Left hindlimb (tissue), 1 donor: ENCODE measurements at places on chromosomes 11 and 22.
A peak's percentile ranks its signal among the peaks of the same experiment; 100 is the strongest.

GRCh38 chr11:120057028-120057330 lies 80.9 kb downstream of the TRIM29 start:
- DNase-seq: no peak

- no peak for DNase-seq
Observed at GRCh38 chr11:112132737-112133136, 31.2 kb downstream of the IL18 start.

DNA sequence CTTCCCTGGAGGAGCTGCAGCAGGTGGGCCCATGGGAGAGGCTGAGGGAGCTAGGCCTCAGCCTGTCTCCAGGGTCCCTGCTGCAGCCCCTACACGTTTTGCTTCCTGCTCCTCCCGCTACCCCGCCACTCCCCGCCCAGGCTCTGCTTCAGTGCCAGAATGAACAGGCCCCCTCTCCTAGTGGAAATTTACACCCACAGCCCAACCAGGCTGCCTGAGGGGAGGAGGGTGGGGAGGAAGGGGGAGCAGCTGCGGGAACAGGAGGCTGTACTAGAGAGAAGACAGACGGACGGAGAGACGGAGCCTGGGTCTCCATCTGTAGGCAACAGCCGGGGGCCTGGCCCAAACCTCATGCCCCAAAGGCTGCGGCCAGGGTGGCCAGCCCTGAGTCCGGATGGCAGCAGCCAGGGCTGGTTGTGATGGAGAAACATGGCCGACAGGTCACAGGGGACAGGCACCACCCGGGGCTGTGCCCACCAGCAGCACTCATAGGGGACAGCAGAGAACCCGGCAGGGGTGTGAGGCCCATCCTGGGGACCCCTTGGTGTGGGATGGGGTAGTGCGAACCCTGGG lies 20.6 kb downstream of the FLRT1 start:
- DNase-seq: peak; percentile 81

- DNase-seq: no peak
Observed at GRCh38 chr11:76824083-76824939, 36.4 kb upstream of the ACER3 start.

DNA sequence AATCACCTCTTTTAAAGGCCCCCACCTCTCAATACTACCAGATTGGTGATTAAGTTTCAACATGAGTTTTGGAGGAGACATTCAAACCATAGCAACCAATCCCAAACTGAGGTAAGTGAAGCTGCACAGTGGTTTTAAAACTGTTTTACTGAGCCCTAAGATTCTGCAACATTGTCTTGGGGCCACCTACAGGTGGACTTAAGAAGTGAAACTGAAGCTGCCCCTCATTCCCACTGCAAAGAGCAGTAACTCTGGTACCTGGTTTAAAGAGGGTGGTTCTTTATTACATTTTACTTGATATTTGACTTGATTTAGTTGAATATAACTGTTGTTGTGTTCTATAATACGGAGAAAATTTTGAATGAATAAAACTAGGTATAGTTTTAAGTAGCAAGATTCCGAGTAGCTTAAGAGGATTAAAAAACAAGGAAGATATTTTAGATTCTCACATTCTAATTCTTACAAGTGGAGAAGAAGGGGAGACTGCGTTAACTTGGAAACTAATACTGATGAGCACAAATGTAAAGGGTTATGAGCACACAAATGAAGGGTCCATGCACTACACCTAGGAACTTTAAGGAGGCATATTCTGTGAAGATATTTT lies 26.7 kb downstream of the SYT9 start:
- no peak for DNase-seq

DNA sequence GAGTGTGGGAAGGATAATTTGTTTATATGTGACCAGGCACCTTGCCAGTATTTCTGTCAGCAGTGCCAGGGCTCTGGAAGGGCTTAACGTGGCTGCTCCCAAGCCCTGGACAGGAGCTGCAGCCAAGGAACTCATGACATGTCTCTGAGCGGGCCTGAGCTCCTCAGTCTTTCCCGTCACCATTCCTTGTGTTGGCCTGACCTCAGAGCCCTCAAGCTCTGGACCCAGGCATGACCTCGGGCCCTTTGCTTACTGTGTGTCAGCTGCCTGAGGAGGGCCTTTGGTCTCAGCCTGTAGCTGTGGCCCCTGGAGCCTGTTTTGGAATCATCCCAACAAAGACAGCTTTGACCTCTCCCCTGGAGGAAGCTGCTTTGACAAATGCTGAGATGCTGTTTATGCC lies 264.1 kb upstream of the PLET1 start:
- no peak for DNase-seq

- no peak for DNase-seq
Observed at GRCh38 chr22:48886604-48887393, 940.9 kb downstream of the BRD1 start.

DNA sequence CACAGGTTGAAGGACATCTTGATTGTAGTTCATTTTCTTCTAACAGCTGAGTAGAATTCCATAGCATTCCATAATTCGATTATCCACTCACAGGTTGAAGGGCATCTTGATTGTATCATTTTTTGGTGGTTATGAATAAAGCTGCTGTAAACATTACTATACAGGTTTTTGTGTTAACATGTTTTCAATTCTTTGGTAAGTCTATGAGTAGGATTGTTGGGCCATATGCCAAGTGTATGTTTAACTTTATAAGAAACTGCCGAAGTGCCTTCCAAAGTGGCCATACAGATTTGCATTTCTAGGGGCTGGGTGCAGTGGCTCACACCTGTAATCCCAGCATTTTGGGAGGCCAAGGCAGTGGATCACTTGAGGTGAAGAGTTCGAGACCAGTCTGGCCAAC lies 44.6 kb downstream of the ANKRD42 start:
- no peak for DNase-seq

DNA sequence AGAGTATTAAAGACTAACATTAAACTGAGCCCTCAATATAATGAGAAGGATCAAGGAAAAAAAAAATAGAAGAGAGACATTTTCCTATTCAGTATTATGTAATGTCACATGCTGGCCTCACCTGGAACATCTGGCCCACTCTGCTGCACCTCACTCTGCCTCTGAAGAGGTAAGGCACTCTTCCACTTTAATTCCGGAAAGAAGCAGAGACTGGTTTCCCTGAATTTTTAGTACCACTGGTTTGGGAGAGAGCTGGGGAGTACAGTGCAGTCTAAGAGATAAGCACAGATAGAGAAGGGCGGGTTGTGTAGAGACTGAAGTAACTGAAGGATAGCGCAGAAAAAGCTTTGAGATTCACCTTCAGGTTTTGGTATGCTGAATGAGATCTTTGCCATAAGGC lies 178.7 kb downstream of the SOX6 start:
- DNase-seq: no peak

GRCh38 chr11:64568584-64569140 lies 22.4 kb upstream of the SLC22A12 start:
- DNase-seq: no peak

DNA sequence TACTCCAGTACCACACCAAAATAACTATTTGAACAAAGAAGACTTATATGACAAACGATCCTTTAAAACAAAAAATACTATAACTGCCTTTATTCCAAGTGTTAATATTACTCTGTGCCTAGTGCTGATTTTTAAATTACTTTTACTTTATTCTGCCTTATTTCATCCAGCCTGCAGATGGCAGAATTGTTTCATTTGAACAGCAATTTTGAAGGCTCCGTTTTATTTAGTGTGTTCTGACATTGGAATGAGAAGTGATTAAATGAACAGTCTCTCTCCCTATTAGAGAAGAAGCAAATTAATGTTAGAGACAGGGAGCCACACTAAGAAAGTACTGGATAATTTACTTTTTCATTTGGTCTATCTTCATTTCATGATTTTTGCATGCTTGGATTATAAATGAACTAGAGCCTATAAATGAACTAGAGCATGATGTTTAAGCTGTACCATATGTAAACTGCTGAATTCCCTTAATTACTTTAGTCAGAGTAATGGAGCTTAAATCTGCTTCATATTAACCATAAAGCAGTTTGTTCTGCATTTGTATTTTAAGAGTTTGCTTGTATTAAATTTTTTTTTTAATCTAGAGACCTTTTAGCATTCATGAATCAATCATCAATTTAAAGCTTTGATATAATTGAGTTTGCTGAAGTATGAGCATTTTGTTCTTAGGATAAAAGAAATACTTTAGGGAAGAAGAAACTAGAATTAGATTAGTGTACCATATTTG lies 9.8 kb downstream of the PDHX start:
- DNase-seq: no peak

- no peak for DNase-seq
Observed at GRCh38 chr22:17724678-17725499, 49.4 kb downstream of the BID start.

- DNase-seq: no peak
Observed at GRCh38 chr22:45787759-45788158, 116.1 kb downstream of the ATXN10 start.

GRCh38 chr22:50007057-50007511 lies 5.5 kb downstream of the IL17REL start:
- no peak for DNase-seq

GRCh38 chr11:120235024-120235628 lies 4.8 kb upstream of the POU2F3 start:
- peak; percentile 67 for DNase-seq

DNA sequence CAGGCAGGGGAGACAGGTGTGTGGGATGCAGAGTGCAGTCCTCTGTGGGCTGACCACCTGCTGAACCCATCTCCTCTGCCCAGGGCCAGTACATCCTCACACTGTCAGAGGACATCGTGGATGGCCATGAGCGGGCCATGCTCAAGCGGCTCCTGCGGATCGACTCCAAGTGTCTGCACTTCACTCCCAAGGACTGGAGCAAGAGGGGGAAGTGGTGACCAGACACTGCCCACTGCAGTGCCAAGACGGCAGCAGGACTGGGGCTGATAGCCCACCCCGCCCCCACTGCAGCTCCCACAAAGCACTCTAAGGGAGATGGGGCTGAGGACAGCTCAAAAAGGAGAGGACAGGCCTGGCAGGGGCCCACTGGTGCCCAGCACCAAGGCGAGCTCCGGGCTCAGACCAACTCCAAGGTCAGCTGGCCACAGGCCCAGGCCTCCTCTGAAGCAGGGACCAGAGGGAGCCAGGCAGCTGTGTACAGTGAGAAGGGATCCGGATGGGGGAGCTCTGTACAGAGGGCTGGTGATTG lies 1.6 kb downstream of the RNASEH2C start:
- DNase-seq: no peak

DNA sequence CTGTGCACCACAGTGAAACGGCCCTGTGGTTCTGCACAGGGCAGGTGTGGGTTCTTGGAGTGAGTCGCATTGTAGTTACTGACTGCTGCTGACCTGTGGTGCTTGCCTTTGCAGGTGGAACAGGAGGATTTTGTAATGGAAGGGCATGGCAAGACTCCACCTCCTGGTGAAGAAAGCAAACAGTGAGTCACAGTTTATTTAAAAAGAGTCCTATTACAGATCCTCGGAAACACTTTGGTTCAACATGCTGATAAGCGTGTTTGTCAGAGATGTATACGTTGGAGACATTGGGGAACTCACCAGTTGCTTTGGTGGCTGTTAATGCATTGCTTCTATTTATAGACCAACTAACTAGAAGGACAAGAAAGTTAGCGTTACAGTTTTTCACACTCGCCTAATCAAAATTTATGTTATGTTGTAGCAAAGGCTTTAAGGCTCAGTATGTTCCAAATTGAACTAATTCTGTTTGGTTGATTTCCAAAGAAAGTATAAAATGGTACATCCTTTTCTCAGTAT lies 21.7 kb upstream of the TNRC6B start:
- DNase-seq: no peak

DNA sequence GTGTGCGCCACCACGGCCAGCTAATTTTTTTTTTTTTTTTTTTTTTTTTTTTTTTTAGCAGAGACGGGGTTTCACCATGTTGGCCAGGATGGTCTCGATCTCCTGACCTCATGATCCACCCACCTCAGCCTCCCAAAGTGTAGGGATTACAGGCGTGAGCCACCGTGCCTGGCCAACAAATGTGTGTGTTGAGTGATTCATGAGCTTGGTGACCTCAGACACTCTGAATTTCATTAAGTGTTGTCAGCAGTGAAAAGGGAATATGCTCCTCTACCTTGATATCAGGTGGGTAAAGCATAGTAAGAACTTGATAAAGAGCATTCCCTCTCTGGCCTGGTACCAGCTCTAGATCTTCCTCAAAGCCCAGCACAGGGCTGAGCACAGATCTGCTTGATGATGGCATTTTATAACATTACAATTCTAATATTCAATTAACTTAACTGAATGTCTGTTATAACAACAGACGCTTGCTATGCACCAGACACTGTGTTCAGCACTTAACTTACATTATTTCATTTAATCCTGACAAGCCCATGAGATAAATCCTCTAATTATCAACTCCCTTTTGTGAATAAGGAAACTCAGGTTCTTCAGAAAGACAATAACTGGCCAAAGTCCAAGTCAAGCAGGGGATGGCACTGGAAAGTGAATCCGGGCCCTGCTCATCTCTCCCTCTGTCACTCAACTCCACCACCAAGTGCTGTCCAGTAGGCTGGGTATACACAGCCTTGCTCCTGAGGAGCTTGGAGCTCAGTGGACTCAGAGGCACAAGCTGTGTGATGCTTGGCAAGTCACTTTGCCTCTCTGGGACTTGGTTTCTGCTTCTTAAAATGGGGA lies 13.0 kb downstream of the TBC1D10A start:
- no peak for DNase-seq
